ENCODE measurements at places on chromosomes 6 and 20.

- DNase-seq: no peak
Measured at GRCh38 chr20:22524393-22525015, 59.9 kb downstream of the FOXA2 start.

DNA sequence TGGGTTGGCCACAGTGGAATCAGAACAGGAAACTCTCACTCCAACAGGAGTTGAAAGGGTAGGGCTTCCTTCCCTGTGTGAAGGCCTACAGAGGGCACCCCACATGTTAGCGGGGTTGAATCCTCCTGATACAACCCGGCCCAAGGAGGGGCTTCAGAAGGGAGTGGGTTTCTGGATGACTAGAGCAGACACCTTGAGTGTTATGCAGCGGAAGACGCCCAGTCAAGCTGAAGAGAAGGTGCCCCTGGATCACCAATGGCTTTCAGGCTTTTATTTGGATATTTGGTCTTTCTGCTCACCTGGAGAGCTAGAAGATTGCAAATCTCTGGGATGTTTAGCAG lies 132.8 kb downstream of the PRND start:
- no peak for DNase-seq

DNA sequence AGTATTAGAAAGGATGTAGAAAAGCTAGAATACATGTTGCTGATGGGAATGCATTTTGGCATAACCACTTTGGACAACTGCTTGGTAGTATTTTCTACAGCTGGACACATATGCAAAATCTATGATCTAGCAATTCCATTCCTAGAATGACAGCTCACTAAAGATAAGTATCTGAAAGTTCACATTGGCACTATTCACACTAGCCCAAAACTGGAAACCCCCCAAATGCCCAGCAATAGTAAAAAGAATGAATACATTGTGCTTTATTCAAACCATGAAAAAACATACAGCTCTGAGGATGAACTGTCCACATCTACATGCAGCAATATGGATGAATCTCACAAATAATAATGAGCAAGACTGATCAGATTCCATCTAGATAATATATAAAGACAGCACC lies 79.0 kb downstream of the PPP1R3G start:
- DNase-seq: no peak

- no peak for DNase-seq
Measured at GRCh38 chr6:27889275-27889627, 22.9 kb downstream of the OR2B2 start.

DNA sequence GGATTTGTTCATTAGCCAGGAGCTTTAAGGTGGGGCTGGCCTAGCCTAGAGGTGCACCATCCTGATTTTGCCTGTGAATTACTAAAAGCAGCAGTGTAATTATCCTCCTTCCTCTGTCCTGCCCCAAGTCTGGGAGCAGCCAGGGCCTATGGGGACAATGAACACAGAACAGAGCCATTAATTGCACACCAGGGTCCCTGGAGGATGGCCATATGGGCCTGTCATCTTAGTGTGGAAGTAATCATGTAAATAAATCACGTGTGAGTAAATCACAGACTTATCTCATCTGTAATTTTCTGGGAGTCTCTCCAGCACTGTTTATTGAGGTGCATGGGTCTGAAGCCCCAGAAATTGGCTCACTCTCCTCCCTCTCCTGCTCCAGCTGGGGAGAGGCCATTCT lies 176.3 kb downstream of the LRFN2 start:
- no peak for DNase-seq

DNA sequence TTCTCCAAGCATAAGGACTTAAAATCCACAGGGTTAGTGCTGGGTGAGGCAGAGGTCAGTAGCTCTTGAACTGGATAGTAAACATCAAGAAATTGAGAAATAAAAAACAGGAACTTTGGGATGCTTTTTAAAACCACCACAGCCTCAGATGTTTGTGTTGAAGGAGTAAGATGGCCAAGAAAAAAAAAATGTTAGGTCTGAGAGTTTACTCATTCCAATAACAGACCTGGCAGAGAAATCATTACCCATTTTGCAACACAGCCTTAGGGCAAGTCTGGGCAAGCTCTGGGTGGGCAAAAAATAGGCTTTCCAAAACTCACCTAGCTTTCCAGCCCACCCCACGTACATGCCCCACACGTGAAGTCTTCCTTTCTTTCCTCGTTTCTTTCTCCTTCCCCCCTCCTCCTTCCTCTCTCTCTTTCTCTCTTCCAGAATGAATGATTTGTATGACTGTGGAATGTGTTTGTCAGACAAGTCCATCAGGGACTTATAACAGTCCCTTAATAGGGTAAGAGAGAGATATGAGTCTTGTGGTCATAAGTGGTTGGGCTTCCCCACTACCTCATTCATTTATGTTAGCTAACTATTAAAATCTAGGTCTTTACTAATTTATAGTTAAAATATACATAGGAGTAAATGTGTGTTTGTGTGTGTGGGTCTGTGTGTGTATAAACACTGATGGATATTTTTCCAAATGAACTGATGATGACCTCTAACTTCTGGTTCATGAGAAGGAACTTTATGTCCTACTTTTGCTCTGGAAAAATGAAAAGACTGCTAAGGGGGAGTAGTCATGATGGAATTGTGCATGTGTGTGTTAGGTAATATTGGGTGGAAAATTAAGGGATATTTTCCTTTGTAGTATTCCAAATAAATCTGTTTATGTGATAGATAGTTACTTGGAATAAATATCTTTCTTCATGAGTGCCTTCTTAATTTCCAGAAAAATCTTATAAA lies 18.0 kb upstream of the DSE start:
- no peak for DNase-seq

DNA sequence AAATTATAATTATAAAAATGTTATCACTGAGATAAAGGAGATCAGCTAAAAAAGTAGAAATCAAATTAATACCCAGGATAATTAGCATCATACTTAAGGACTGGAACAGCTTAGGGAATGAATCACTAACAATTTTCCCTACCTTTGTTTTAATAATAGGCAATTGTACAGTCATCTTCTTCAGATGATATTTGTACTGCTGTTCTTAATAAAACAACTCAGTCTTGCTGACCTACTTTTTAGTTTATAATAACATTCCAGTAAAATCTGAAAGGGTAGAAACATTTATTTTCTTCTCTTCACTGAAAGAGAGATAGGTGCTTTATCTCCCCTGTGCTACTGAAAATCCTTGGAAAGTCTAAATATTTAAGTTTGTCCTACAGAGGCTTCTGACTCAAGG lies 271.2 kb upstream of the THEMIS start:
- no peak for DNase-seq

GRCh38 chr20:35237486-35237885 lies 11.0 kb downstream of the MMP24 start:
- DNase-seq: no peak

DNA sequence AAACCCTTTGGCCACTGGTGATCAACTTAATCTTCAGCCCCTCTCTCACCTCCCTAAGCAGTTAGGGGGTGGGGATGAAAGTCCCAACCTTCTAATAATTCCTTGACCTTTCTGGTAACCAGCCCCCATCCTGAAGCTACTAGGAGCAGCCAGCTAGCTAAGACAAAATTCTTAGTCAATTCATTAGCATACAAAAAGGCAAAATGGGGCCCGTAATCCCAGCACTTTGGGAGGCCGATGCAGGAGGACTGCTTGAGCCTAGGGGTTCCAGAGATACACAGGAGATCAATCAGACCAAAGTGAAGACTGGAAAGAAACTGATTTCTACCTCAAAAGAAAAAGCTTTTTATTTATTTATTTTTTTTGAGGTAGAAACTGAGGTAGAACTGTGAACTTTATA lies 1.8 kb downstream of the ASCC3 start:
- DNase-seq: no peak

GRCh38 chr6:72709431-72709830 lies 87.6 kb downstream of the KCNQ5 start:
- DNase-seq: no peak

DNA sequence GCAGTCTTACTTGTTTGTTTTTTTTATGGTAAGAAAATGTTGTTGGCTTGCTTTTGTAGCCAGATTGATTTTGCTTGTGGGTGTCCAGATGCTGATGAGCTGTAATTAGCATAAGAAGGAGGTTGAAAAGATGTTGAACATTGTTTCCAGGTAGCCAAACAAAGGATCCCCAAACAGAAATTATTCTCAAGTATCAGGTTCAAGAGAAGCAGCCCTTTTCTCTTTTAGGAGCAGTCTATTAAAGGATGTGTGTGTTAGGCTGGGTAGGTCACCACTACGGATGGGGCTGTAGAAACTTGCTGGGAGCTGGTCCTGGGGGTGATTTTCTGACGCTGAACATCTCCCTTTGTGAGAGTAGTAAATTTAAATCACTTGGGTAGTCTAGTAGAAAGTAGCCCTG lies 86.9 kb upstream of the VSTM2L start:
- no peak for DNase-seq

DNA sequence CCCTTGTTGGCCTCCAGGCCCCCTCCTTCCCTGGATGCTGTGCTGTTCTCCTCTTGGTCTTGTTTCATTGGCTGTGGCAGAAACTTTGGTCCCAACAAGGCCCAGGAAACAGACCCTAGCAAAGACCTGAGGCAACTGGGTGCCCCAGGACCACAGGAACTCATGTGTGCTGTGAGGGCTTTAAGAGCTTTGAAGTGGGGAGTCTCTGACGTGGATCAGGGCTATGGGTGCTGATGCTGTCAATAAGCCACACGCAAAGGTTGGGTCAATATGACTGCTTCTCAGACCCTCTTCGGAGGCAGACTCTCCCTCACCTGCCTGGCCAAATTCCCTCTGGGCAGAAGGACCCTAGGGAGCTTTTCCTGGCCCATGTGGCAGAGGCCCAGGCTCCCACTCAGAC lies 91.5 kb upstream of the MLN start:
- no peak for DNase-seq

Data from stimulated activated CD4-positive, alpha-beta T cell treated with anti-CD3 and anti-CD28 coated beads, Interleukin-15, amount 100 ng/mL, for 48 hours (primary cell).